Ammon's horn (tissue), 1 donor: ENCODE measurements at places on chromosomes 2 and 18.

GRCh38 chr2:170396799-170397459 lies 219.0 kb downstream of the MYO3B start:
- no peak for DNase-seq

DNA sequence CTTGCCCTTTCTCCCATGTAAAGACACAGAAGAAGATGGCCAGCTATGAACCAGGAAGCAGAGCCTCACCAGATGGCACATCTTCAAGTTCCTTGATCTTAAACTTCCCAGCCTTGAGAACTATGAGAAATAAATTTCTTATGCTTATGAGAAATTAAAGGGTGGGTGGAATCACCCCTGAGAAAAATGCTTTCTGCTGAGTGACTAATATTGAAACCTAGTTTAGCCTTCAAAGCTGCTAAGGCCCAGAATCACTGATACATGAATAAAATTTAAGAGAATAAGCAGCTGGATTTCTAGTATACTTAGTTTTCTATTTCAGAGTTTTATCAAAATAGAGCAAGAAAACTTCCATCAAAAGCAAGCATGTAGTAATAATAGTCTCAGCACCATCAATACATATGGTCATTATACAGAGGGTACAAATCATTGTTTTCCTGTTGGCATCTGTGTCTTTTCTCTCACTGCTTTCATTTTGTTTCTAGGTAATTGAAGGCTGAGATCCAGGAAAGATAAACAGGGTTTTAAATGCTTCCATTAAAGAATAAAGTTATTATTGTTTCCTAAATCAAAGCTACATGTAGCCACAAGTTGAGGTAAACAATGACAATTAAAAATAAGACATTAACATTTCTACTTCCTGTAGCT lies 53.3 kb upstream of the COL5A2 start:
- no peak for DNase-seq

GRCh38 chr2:220904015-220904414 lies 668.1 kb downstream of the EPHA4 start:
- DNase-seq: no peak

DNA sequence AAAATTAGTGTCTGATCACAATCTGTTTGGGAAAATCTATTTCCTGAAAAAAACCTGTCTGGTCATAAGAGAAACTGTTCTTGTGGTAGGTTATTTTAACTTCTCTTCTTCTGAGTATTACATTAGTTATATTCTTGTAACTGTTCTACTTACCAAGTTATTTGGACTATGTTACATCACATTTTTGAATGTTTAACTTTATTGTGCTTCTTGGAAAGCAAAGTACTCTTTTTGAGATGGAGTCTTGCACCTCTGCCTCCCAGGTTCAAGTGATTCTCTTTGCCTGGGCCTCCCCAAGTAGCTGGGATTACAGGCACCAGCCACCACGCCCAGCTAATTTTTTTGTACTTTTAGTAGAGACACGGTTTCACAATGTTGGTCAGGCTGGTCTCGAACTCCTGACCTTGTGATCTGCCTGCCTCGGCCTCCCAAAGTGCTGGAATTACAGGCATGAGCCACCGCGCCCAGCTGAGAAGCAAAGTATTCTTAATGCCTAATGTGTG lies 39.4 kb downstream of the AFTPH start:
- DNase-seq: no peak

GRCh38 chr2:56132138-56132537 lies 51.7 kb upstream of the CCDC85A start:
- DNase-seq: peak; percentile 69

- DNase-seq: no peak
Observed at GRCh38 chr2:152468899-152469692, 134.1 kb downstream of the FMNL2 start.

DNA sequence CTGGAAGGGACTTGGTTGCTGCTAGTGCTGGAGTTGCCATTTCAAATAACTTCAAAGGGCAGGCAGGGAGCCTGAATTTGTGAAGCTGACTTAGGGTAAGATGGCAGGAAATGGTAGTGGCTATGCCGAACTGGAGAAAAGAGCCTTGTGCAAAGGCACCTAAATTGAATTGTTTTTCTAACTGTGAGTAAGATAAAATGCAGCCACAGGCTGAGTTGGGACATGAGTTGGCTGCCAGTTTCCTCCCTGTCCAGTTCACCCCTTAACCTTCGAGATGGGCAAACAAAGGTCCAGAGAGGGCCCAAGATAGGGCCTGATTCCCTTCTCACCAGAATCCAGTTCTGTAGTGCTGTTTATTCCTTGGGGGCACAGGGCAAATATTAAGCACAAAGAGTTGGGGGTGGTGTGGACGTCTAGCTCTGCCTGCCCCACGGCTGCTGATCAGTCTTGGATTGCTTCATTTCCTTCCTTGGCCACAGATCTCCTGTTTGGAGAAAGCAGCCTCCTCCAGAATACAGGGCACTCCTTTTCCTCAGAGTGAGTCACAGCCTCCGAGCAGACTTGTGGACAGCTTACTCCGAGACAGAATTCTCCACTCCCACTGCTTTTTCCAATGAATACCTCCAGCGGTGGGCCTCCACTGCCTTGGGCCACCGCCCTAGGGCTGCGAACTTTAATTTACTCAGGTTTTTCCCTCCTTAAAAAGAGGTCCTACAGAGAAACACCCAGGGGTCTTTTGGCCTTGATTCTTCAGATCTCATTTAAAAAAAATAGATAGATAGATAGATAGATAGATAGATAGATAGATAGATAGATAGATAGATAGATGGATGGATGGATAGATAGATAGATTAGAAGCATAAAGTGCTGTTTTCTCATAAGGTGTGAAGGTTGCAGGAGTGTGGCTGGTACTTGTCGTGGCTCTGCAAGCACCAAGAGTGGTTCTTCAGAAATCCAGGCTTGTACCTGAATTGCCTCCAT lies 18.4 kb upstream of the SLC20A1 start:
- DNase-seq: peak; percentile 46

DNA sequence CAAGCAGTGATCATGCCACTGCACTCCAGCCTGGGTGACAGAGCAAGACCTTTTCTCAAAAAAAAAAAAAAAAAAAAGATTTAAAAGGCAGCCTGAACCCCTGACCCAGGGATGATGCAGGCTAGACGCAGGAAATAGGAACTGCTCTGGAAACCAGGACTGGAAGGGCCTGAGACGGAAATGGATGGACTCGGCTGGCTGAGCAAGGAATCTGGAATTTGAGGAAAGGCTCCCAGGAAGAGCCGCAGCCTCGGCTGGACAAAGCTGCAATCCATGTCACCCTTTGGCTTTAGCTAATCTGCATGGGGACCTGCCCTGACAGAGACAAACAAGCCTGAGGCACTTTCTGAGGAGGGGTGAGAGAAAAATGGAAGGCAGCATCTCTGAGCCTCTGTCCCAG lies 55.0 kb upstream of the DAPL1 start:
- DNase-seq: no peak

- DNase-seq: no peak
Observed at GRCh38 chr18:7830468-7830867, 263.4 kb downstream of the PTPRM start.

DNA sequence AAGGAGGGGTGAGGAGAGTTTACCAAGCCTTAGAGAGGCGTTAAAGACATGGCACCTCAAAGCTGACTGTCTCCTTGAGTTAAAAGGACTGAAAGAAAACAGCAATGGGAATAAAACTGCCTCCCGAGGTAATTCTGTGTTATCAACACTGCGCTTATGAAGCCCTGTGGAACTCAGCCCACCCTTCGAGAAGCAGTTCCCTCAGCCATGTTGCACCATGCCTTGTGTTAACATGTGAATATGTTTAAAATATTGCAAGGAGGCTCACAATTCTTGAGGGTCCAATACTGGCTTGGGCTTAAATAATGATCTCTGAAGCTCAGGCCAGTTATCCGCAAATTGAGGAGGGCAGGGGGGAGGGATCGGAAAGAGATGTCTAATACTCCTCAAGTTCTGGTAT lies 14.7 kb downstream of the KLF7 start:
- no peak for DNase-seq

DNA sequence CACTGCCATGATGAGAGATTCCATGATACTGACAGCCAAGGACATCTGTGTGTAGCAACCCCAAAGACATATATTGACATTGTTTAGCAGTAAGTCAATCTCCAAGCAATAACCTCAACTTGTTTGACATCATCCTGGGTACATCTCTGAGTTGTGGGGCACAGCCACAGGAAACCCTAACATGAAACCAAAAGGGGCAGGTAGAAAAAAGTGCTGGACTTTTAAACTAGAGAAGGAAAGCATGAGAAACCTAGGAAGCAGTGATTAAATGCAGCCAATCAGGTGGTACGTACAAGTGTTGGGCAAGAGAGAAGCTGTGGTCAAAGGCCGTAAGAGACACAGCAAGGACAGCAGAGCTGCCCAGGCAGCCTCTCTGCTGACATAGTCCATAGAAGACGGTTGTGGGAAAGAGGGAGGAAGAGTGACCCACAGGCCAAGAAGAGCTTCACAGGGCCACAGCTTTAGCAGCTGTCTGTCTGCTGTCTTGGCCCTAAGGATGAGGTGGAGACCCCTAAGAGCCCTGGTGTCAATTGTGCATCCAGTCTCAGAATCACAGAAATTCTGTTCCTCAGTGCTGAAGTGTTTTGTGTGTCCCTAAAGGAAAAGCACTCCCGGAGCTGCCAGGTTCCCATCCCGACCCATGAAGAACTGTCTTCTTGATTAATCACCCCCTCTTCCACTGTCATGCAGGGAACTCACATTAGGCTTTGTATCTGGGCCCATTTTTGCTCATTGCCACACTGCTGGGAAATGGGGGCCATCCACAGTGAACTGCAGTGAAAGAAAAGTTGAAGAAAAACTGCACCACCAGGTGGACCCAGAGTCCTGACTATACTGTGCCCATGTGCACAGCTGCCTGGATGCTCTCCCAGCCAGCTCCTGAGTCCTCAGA lies 25.4 kb upstream of the CHN1 start:
- no peak for DNase-seq

DNA sequence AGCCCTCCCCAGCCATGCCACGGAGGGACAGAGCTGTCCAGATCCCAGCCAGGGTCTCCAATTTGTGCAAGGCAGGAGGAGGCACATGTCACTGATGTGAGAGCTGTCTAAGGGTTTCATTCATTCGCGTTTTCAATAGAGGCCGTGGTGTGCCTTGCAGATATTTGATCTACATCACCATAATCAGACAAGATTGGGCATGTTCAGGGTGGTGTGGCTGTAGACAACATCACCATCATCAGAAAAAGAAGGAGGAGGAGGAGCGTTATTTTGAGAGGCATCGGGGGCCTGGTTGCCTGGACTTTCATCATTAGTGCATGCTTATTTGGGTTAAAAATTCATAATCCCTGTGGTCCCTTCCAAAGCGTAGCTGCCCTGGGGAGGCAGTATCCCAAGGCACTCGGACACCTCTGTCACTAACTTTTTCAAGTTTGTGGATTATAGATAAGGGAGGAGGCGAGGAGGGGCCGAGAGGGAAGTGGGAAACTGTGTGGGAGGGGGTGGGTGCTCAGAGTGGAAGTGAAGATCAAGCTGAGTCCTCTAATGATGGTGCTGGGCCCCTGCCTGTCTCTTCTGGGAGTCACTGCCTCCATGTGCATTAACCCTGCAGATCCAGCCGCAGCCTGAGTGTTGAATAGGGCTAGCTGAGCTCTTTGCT lies 194.1 kb downstream of the CTIF start:
- DNase-seq: no peak

DNA sequence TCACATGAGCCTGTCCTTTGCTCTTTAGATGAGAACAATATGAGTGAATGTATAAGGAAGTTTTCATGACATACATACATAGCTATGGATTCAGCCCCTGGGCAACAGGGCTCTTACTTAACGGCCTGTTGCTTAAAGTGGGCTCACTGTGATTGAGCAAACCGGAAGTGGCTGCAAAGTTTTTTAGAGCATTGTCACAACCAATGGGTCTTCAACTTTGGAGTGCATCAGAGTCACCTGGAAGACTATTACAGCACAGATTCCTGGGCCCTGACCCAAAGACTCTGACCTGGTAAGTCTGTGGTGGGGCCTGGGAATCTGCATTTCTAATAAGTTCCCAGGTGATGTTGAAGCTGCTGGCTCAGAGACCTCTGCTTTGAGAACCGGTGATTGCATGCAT lies 106.3 kb upstream of the SEC11C start:
- DNase-seq: no peak

- peak; percentile 66 for DNase-seq
Observed at GRCh38 chr2:54176577-54176976, 61.2 kb downstream of the ACYP2 start.

GRCh38 chr2:38765149-38765548 lies 12.9 kb upstream of the GEMIN6 start:
- no peak for DNase-seq

DNA sequence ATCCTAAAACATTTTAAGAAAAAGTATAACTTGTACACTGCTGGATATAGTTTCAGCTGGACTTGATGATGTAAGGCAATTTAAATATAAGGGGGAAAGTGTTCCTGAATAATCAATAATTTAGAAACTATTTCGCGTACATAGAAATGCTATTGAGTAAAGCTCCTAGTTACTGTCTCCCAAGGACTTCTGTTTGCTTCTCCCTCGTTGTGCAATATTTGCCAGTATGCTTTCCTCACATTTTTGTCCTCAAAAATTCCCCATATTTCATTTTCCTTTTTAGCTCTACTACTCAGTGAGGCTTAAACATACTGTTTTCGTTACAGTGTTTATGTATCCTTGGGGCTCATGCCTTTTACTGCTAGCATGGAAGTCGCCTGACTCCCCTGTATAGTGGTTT lies 36.9 kb downstream of the ATP9B start:
- DNase-seq: no peak

GRCh38 chr2:170974304-170974993 lies 45.4 kb downstream of the GORASP2 start:
- no peak for DNase-seq

- DNase-seq: no peak
Observed at GRCh38 chr2:101251844-101252407, 760 bp upstream of the CNOT11 start.

DNA sequence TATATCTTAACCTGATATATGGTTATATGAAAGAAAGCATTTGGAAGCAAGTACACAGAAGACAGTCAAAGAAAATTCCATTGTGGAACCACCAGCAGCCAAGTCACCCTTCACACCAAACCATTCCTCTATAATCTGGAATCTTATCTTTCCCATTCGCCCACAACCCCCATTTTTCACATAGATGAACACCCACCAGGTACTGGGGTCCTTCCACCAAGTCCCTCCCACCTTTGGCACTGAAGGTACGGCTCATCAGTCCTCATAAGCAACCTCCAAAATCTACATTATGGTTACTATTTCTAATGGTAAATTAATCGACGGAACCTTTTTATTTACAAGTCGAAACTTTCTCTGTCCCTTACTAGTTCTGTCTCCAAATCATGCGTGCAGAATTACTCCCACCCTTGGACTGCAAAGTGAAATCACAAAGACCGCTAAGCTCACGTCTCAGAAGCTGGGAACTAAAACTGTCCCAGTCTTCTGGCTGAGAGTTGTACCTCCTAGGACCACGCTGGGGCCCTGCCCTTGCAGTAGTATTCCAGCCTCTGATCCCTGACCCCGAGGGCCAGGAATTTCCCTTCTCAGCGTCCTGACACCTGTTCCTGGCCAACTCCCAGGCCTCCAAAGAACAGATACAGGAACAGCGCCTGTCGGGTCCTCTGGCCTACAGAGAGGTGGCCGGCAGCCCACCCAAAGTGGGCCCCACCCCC lies 702 bp downstream of the OLA1 start:
- peak; percentile 5 for DNase-seq
